ENCODE measurements at places on chromosomes 6 and 20.
A peak's percentile ranks its signal among the peaks of the same experiment; 100 is the strongest.

- no peak for DNase-seq
Measured at GRCh38 chr6:135372758-135373157, 124.8 kb downstream of the AHI1 start.

- DNase-seq: no peak
Measured at GRCh38 chr6:162917506-162917905, 189.7 kb downstream of the PACRG start.

- DNase-seq: no peak
Measured at GRCh38 chr6:134347885-134348805, 30.2 kb upstream of the SGK1 start.

- DNase-seq: no peak
Measured at GRCh38 chr20:31712112-31712553, 10.5 kb downstream of the BCL2L1 start.

GRCh38 chr6:92617721-92618120 lies 801.6 kb downstream of the EPHA7 start:
- DNase-seq: no peak

DNA sequence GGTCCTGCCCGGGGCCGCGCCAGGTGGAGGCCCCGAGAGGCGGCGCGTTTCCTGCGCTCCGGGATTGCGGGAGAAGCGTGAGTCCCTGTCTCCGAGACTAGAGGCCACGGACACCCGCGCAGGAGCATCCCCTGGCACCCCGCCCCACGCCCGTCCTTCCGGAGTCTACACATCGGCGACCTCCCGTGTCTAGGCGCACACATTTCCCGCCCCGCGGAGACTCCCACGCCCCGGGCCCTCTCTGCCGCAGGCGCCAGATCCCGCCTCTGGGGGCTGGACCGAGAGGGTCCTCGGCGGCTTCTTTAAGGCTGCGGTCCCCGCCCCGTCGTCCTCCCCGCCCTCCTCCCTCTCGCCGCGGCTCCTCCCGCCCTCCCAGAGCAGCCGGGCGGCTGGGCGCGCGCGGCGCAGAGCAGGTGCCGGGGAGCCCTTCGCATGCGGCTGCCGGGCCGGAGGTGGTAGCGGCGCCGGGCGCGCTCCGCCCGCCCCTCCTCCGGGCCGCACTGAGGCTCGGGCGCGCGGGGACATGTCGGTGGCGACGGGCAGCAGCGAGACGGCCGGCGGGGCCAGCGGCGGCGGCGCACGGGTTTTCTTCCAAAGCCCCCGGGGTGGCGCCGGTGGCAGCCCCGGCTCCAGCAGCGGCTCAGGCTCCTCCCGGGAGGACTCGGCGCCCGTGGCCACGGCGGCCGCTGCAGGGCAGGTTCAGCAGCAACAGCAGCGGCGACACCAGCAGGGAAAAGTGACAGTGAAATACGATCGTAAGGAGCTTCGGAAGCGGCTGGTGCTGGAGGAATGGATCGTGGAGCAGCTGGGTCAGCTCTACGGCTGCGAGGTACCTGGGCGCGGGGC lies at the start of gene PPP1R14C:
Gene PPP1R14C, plus strand, starts transcription at position 375 of the 846 bp plus-strand sequence. Its CDS starts 149 bp downstream, at position 524.
- peak; percentile 7 for DNase-seq

- DNase-seq: no peak
Measured at GRCh38 chr20:40111282-40111681, 577.8 kb downstream of the MAFB start.

GRCh38 chr20:58042591-58042990 lies 185.9 kb downstream of the ANKRD60 start:
- DNase-seq: no peak

- DNase-seq: no peak
Measured at GRCh38 chr20:37438464-37439222, 82.4 kb upstream of the NNAT start.

DNA sequence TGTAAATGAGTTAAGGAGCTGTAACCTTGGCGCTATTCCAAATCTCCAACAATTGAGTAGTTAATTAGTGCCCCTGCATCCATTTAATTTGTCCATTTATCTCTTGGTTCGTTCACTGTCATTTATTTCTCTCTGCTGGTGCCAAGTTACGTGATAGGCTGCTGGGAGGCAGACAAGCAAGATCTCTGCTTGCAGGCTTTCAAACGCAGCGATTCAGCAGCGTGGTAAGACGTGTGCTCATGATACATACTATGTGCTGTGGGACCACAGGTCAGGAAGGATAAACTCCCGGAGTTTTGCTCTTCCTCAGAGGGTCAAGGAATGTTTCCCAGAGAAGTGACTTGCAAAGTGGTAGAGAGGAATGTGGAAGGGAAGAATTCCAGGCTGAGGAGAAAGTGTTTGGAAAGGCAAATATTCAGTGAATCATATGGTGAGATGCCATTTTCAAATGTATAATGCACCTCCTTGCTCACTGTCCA lies 46.4 kb downstream of the UTRN start:
- no peak for DNase-seq

DNA sequence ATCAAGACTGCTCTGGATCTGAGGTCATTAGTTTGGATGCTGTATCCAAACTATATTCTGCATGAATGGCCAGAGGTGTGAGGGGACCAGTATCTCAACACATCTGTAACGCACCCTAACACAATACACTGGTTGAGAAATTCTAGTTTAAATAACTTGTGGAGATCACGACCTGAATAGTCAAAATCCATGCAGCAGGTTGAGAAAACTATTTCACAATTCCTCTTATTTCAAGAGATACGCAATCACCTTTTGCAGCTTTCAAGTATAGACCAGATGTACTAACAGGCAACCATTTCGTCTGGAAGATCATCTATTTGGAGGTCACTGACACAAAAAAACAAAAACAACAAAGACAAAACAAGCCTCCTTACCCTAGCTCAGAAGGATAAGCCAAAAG lies 11.1 kb downstream of the CSNK2A1 start:
- DNase-seq: no peak

GRCh38 chr6:143516690-143517446 lies 5.3 kb upstream of the FUCA2 start:
- DNase-seq: peak; percentile 43

- DNase-seq: no peak
Measured at GRCh38 chr20:61426352-61426751, 174.3 kb downstream of the CDH4 start.

DNA sequence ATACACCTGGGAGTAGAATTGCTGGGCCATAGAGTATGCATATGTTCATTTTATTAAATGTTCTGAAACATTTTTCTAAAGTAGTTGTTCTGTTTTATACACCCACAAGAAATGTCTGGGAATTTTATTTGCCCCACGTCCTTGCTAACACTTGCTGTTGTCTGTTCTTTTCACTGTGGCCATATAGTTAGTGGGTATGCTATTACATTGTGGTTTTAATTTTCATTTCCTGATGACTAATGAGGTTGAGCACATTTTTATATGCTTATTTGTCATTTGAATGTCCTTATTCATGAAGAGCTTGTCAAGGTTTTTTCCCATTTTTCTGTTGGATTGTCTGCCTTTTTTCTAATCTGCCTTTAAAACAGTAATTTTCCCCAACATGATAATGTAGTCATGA lies 41.5 kb upstream of the TGM3 start:
- no peak for DNase-seq

- DNase-seq: no peak
Measured at GRCh38 chr6:21429291-21429690, 164.3 kb upstream of the SOX4 start.

DNA sequence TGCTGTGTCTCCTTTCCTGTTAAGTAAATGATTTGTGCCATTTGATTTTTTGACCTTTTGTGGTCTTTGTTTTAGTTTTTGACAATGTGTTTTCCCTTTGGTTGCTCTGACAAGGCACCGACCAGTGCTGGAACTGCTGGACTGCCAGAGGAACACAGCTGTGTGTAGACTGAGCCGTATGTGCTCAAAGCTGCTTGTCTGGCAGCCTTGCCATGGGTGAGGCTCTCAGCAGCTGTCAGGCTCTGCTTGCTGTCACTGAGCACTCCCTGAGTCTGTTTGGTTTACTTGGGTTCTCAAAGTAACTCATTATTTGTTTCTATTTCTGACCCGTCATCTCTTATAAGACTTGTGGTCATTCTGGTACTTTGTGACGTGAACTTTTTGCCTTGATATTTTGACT lies 15.1 kb upstream of the SNRPB start:
- no peak for DNase-seq

DNA sequence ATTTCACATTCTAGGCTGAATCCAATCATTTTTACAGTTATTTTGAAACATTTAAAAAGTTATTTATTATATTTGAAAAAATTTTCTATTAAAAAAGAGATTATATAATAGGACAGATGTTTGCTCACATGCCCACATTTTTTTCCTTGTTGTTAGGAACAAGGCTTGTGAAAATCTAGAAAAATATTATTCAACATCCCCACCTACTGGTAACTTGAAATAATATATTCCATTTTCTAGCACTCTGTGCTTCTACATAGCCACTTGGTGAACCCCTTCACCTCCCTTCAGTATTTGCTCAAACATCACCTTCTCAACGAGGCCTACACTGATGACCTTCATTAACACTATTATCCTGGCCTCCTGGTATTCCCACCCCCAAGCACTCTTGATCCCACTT lies 18.3 kb upstream of the GPRC6A start:
- peak; percentile 18 for DNase-seq
